ENCODE measurements at places on chromosomes 6 and 20.

GRCh38 chr6:119339941-119340456 lies 9.6 kb downstream of the MAN1A1 start:
- no peak for DNase-seq

- DNase-seq = no peak
These were observed 23.4 kb downstream of the FAM217A start for GRCh38 chr6:4055420-4056041.

DNA sequence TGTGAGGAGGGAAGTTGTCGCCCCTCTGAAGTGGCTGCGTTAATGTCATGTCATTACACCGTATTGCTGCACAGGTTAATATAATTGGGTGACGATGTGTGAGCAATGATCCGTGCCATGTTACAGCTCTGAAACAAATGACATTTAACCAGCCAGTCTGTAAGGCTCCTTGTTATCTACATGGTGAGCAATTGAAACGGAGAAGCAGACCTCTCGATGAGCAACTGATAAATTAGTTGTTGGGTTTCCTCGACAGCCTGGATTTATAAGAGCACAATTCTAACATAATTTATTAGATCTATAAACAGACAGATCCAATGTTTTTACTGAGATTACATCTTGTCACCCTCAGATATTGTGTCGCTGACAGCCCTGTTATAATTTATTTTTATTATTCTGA lies 49.9 kb upstream of the MAFB start:
- DNase-seq = no peak

DNA sequence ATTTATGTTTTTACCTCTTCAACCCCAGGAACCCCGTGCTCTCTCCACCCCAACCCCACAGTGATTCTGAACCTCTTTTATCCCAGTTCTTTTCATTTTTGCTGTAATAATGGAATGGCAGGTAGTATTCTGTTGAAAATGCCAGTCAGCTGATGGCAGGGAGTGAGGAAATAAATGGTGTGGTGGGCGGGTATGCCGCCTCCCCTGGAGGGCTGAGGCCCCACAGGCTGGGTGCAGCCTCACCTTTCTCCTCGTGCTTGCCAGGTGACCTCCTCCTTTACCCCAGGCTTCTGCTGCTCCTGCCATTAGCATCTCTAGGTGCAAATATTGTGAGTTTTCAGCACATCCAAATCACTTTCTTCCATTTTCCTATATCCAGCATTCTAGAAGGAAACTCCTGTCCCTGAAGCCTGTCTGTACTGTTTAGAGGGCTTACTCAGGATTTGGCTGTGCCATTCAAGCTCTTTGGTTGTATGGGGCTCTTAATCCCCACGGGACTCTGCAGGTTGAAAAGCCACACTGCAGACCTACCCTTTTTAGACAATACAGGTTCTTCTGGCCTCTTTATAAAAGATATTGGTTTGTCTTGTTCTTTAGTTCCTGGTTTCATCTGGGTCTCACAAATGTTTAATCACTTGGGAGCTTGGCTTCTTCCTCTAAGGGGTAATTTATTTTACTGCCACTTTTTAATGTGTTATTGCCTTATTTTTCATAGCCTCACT lies 201.8 kb downstream of the JARID2 start:
- DNase-seq = no peak

DNA sequence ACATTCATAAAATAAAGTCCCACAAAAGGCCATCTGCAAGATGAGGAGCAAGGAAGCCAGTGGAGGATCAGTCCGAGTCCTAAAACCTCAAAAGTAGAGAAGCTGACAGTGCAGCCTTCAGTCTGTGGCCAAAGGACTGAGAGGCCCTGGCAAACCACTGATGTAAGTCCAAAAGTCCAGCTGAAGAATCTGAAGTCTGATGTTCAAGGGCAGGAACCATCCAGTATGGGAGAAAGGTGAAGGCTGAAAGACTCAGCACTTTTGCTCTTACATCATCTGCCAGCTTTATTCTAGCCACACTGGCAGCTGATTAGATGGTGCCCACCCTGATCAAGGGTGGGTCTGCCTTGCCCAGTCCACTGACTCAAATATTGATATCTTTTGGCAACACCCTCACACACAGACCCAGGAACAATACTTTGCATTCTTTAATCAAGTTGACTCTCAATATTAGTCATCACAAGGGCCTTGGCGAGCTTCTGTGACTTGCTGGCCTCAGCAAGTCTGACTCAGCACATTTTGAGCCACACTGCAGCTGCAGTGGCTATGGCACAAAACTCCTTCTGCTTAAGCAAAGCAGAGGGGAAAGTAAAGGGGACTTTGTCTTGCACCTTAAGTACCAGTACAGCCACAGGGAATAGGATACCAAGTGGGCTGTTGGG lies 1370.3 kb upstream of the CITED2 start:
- no peak for DNase-seq

- DNase-seq = no peak
These were observed 324.3 kb downstream of the QKI start for GRCh38 chr6:163738725-163739407.

- no peak for DNase-seq
These were observed 19.3 kb upstream of the APMAP start for GRCh38 chr20:25011831-25012241.

- no peak for DNase-seq
These were observed 253.4 kb downstream of the EPHA7 start for GRCh38 chr6:93165850-93166430.

DNA sequence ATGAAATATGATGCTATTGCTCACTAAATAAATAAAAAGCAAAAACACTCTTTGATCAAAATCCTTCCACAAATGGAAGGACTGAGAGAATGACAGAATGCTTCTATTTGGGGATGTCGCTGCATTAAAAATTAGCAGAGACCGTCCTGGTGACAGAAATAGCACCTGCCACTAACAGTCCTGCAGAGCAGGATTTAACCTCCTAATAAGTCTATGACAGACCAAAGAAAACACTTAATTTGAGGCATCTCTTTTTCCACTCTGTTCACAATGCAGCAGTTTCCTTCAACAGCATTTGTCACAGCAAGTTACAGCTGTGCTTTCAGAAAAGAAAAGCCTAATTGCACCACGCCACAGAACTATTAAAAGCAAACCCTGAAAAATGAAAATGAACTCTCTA lies 140.6 kb upstream of the BEND6 start:
- DNase-seq = no peak

DNA sequence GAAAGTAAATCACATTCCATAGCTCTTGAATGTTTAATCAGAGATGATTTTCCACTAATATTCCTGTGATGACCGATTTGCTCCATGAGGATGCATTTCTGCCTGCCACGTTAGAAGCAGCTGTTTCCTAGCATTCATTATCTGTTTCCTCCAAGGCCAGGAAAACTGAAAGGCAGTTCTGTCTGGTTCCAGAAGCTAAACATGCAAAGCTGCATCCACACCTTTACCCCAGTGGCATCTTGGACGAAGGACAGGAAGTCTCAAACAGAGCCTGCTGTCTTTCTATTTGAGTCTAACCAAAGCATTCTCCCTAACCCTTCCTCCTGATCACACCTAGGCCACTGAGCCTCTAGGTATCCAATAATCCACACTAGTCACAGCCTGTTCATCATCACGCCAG lies 27.6 kb downstream of the CNKSR3 start:
- no peak for DNase-seq

DNA sequence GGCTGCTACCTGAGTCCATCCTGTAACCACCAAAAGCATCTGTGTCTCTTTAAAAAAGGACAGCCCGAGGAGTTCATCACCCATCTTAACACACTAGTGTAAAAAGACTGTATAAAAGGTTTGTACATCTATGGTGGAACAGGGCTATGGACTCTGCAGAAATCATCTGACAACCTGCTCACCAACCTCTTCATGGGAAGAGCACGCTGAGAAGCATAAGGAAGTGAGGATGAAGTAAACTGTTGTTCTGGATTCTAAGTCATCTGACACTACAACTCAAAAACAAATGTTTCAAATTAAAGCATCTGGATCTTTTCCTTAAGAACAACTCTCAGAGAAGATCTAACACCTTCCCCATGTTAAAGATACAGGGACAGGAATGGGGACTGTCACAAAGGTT lies 5.4 kb downstream of the IFNGR1 start:
- no peak for DNase-seq

GRCh38 chr6:4133941-4134838 lies 1.2 kb downstream of the ECI2 start:
- DNase-seq = peak; percentile 10

- DNase-seq = no peak
These were observed 90.4 kb downstream of the KIF6 start for GRCh38 chr6:39634646-39635341.

GRCh38 chr20:20492521-20493332 lies 124.8 kb downstream of the INSM1 start:
- no peak for DNase-seq

DNA sequence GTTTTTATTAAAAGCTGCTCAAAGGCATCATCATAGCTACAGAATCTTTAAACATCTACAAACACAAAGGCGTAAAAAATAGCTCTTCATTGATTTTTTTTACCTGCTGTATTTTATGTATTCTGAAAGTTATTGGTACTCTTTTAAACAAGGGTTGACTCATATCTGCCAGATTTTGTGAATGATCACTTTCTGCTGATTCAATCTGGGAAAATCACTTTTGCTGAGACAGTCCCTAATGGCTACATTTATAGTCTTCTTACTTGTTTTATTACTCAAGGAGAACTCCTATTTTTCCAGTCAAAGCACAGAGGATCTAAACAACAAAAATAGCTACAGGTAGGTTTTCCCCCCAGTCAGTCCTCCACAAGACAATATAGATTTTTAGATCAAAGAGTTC lies 739.0 kb downstream of the CBLN4 start:
- DNase-seq = no peak

DNA sequence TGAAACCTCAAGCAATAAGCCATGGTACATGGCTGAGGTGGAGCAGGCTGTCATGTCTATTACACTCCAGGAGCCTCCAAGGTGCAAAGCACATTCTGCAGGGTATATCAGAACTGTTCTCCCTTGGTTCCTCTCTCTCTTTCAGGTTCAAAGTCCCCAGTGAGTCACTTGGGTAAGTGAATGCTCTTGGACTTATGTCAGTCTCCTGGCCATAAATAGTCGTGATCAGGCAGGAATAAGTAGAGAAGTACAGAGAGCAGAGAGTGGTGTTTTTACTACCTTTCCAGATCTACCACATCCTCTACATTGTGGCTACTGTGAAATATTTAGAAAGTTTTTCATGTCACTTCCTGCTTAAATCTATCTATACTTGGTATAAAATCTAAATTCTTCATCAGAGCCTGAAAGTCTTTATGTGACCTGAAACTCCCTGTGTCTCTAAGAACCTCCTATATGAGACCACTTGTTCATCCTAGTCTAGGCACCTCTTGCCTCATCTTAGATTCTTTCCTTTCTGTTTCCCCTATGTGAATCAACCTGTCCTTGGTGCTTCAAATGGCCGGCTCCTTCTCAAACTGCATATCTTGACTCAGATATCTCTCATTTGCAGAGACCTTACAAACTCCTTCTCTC lies 1077.6 kb upstream of the MAP3K7 start:
- no peak for DNase-seq

DNA sequence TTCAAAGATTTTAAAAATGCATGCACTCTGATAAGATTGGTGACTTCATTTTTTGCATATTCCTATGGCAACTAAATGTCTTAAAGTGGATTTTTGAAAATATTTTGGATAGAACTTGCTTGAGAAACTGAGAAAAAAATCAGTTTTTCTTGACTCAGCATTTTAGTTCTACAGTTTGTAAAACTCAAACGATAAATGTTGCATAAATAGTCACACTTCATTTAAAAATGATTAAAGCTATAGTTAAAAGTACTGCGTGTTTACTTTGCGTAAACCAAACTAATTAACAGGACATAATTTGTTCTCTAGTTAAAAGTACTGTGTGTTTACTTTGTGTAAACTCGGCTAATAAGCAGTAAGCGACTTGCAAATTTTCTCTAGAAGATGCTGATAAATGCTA lies 28.3 kb upstream of the MEI4 start:
- no peak for DNase-seq

GRCh38 chr6:49541210-49541724 lies 9.2 kb upstream of the C6orf141 start:
- DNase-seq = no peak

GRCh38 chr6:148814082-148814790 lies 67.4 kb downstream of the UST start:
- DNase-seq = no peak

Measured in activated CD8-positive, alpha-beta memory T cell treated with anti-CD3 and anti-CD28 coated beads for 4 hours (primary cell).